Stimulated activated CD8-positive, alpha-beta memory T cell treated with anti-CD3 and anti-CD28 coated beads, Interleukin-7, amount 100 ng/mL, for 4 hours (primary cell): ENCODE measurements at places on chromosomes 1 and 21.

DNA sequence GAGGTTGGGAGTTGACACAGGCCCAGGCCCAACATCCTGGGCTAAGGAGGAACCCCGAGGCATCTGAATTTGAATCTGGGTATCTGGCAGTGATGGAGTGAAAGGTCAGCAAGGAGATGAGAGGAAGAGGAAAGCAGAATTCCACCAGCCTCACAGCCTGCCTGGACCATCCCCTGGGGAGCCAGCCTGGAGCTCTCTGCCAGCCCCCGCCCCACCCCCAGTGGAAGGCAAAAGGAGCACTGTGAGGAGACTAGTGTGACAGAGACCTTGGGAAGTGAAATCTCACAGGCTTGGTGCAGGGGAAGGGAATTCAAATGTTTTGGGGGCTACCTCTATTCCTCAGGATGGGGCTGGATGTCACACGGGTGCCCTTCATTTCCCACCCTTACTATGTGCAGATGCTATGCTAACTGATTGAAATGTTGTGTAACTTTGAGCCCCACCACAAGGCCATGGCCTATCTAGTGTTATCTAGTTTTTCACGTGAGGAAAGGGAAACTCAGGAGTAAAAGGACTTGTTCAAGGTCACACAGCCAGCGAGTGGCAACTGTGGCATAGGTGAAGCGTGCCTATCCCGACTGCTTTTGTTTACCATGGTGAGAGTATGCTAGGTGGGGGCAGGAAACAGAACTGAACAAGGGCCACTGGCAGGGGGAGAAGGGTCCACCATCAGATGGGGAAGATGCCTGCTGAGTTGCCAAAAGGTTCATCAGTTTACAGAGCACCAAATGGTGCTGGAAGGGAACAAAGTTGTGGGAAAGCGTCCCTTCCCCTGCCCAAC is 29.8 kb downstream of the AHDC1 start:
- DNase-seq = no peak

GRCh38 chr21:26130249-26130881 is 40.2 kb downstream of the APP start:
- no peak for DNase-seq

DNA sequence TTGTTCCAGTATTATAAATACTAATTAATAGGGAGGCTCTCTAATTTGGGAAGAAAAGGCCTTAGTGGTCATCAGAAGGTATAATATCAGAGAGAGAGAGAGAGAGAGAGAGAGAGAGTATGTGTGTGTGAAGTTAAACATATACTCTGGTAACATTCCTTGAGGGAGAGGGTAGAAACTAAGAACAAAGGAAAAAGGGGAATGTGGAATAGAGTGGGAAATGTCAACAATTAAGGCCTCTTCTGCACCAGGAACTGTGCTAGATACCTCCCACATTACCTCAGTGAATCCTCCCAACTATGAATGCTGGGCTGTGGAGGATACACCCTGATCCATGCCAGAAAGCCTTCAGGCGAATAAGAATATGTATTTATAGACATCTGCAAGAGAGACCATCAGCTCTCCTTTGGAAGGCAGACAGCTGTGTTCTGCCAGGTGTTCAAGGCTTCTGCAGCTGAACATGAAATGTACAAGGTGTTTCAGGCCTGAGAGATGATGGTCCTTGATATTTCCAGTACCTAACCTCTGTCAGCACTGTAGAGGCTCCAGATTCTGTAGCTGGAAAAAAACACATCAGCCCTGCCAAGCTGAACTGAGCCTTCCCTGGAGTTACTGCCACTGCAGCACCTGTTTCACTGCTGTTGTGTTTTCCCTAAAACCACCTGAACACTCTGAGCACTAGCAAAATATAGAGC is 29.1 kb downstream of the TBX15 start:
- DNase-seq = no peak

DNA sequence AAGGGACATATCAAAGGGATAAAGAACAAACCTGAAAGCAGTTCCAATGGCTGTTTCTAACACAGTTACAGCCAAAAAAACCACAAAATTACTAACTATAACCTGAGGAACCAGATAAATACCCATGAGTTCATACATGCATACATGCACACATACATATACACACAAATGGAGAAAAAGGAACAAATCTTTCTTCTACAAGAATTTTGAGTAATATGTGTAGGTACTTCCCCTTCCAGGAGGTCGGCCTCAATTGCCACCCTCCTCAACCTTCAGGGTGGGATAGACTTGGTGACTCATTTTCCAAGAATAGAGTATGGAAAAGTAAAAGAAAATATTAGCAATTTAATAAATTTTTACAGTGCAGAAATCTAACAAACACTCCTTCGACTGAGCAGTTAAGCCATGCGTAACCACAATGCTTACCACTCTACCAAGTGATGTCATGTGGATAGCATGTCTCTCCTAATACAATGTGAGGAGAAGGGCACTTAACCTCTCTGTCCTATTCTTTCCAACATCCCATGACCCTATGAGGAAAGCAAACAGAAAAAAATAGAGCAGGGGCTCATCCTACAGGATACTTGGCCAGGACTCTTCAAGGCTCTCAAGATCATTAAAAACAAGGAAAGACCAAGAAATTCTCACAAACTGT is 243.0 kb upstream of the RUNX1 start:
- no peak for DNase-seq

GRCh38 chr1:175731581-175731980 is 11.8 kb downstream of the TNR start:
- no peak for DNase-seq

DNA sequence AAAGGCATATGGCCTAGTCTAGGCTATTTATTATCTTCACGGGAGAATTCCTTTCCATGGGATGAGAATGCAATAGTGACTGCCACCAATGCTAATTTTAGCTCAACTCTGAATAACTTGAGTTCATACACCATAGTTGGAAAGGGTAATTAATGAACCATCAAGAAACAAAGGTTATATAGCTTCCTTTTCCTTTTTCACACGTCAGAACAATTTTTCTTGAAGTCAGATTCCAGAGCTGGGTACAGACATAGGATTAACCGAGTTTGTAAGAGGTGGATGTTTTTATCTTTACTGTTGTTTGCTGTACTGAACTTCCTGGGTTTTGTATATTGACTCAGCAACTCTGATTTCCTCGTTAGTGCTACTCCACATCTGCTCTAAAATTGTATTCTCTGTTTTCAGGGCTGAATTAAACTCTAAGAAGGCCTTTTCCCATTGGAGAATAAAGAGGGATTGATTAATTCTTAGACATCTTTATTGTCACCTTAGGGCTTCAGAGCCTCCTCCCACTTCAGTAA is 262.0 kb downstream of the NUF2 start:
- DNase-seq = no peak

GRCh38 chr1:46490406-46490655 is 695 bp downstream of the DMBX1 start:
- DNase-seq = no peak

DNA sequence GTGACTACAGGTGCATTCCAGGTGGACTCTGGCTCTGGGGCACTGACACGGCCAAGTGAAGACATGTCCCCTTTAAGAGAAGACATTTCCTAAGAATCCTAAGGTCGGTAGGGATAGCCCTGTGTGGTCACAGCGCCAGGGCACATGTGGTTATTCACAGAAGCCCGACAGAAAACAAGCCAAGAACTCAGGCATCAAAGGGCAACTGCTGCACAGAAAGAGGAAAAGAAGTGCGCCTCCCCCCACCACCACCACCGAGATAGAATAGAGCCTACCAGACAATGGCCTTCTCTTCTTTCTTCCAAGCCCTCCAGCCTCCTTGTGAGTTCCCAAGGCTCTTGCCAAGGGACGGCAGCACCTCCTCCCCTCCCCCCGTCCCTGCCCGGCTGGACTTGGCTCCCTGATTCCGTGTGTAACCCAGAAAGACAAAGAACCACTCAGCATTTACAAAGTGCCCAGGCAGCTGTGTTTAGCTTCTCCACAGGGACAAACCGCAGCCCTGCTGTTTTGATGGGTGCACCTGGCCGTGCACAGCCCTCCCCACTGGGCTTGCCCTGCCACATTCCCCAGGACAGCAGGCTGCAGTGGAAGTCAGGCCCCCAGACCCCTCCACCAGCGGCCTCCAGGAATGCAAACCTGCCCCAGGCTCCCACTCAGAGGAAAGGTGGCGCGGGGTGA is 30.2 kb downstream of the TMPRSS2 start:
- no peak for DNase-seq

GRCh38 chr21:27024301-27024700 is 57.4 kb upstream of the ADAMTS5 start:
- no peak for DNase-seq

GRCh38 chr21:31560479-31560878 is 99.0 kb upstream of the SOD1 start:
- DNase-seq = no peak

GRCh38 chr1:48019714-48020315 is 22.6 kb upstream of the TRABD2B start:
- DNase-seq = no peak

GRCh38 chr1:182317611-182318161 is 73.9 kb downstream of the GLUL start:
- DNase-seq = no peak

- no peak for DNase-seq
These were observed 3.8 kb upstream of the B3GALT2 start for GRCh38 chr1:193190096-193190744.

GRCh38 chr21:33641352-33642026 is at the start of gene CRYZL1:
CRYZL1 (minus strand) TSS chr21:33641741; CDS start chr21:33631551, 10,190 bp downstream.
- DNase-seq = peak; percentile 100

DNA sequence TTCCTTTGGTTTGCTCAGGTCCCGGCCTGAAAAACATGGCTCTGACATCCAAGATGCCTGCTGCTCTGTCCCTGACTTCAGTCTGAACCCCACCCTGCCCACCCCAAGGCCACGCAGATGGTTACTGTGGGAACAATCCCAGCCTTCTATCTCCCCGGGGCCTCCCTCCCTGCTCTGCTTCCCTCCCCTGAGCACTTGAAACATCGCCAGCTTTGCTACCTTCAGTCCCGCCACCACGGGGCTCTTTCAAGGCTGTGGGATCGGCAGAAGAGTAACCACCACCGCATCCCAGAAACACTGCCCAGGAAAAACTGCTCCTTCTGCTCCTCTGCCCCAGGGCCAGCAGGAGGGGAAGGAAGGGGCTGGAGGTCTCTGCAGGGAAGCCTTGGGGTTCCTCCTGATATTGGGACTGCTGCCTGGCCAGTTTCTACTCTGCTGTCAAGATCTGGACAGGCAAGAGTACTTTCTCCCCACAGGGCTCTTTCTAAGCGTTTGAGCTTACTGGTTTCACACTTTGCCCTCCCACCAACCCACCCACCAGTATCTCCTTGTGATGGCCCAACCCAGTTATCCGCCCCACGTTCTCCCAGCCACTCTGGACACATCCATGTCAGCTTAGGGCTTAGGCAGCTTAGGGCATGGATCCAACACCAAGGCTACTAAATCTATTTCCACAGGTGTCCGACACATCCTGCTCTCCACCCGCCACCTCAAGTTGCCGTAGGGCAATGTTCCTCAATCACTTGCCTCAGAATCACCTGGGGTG is 8.4 kb downstream of the ETNK2 start:
- DNase-seq = no peak

- no peak for DNase-seq
These were observed 1.1 kb downstream of the CR2 start for GRCh38 chr1:207455183-207455754.

DNA sequence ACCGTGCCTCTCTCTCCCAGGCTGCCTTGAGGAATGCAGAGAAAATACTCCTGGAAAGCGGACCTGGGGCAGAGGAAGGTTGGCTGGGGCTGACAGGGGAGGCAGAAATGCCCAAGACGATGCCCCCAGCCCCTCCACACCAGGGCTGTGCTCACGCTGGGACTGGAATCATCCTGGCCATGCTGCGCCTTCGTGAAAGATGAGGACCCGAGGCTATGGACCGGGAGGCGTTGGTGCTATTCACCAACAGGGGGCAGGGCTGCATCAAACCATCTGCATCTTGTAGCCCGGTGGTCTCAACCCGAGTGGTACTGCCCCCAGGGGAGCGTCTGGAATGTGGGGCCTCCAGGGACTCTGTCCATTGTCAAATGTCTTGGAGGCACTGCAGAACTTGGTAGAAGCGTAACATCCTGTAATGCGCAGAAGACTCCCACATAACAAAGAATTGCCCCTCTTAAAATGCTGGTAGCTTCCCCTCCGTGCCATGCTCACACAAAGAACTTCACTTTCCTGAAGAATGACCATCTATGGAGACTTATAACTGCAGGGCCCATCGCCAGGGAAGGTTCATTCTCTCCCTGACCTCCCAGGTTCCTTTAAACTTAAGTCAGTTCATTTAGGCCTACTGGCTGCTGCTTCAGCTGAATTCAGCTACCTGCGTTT is 251.2 kb downstream of the RRAGC start:
- no peak for DNase-seq

DNA sequence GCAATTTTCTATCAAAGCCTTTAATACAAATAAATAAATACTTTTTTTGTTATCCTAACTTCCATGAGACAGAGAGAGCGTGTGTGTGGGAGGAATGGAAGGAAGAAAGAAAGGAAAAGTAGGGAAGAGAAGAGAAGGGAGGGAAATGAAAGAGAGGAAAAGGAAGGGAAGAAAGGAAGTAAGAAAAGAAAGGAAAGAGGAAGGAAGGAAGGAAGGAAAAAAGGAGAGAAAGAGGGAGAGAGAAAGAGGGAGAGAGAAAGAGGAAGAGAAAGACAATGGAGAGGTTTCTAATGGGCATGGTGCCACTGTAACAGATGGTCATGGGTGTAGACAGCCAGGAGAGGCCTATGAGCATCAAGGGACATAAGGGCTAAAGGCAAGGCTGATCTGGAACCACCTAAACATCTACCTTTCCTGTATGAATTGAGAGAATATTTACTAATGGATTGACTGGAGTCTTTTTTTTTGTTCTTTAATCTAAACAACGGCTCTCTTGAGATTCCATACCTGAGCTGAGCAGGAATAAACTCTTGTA is 234.9 kb downstream of the PTPRC start:
- DNase-seq = no peak

GRCh38 chr1:3697104-3697503 is 44.8 kb downstream of the TP73 start:
- DNase-seq = no peak

- no peak for DNase-seq
These were observed 86.2 kb downstream of the EIF4G3 start for GRCh38 chr1:21090463-21090862.

DNA sequence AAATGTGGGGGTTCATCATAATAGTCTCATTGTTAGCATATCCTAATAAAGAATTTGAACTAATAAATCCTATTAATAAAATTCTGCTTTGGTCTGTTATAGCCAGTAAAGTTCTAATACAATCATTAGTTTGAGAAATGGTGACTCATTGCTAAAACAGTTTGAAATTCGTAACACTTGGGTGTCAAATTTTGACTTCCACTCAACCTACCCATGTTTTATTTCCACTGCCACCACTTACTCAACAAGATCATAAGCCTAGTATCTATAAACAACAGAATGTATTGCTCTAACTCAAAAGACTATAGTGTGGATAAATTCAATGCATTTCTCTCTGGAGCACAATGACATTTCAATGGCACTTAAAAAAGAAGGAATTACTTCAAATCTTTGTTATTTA is 29.1 kb downstream of the LGALS8 start:
- DNase-seq = no peak

- DNase-seq = no peak
These were observed 26.4 kb upstream of the EEIG2 start for GRCh38 chr1:108533351-108534083.

GRCh38 chr1:7929637-7930036 is 11.0 kb downstream of the TNFRSF9 start:
- no peak for DNase-seq
